ENCODE measurements at places on chromosomes 2 and 18.

DNA sequence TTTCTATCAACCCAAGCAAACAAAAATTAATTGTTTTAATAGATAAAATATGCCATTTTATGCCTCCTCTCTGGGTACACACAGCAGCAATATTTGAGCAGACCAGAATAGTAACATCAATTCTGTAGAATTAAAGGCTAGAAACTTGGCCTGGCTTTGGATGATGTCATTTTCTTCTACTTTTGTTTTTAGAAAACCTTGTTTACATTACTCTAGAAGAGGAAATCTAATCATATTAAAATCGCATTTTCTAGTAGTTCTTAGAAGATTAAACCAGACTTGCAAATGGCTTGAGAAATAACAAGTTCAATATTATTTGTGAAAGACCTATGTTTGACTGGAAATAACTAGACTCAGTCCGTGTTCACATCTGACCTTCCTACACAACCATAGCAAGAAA, 102.3 kb upstream of the RFX8 start:
- no peaks in the 10 kb centered on the region for H3K4me1 ChIP-seq
- H3K4me3 ChIP-seq: no peak overlapping the region
- no peak overlapping the region for H3K27ac ChIP-seq
- DNase-seq: no peak
- no peaks in the 10 kb centered on the region for H3K36me3 ChIP-seq
- no peaks in the 10 kb centered on the region for H3K27me3 ChIP-seq

- no peak overlapping the region for H3K27ac ChIP-seq
- no peak for DNase-seq
- no peak overlapping the region for H3K4me3 ChIP-seq
- H3K36me3 ChIP-seq: peaks cover 14% of the 10 kb centered on the region
- H3K4me1 ChIP-seq: no peaks in the 10 kb centered on the region
Observed at GRCh38 chr2:42754021-42754775, 9.7 kb downstream of the OXER1 start.

DNA sequence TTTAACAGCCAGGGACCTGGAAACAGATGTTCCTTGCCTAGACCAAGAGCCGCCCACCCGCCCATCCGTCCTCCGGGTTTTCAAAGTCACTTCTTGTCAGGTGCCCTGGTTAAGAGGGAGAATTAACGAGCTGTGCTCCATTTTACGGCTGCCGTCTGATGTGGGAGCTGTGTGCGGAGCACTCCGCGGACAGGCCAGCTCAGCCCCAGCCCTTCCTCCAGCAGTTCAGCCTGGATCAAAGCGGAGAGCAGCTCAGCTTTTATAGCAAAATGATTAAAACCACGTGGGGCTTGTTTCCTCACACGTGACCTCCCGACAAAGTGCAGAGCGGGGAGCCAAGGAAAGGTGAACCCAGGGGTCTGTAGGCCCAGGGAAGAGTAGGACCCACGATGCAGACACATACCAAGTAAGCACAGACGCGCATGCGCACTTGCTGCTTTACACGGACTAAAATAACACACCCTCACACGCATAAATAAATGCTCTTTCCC, 46.1 kb upstream of the PKDCC start:
- no peaks in the 10 kb centered on the region for H3K27me3 ChIP-seq
- no peaks in the 10 kb centered on the region for H3K4me1 ChIP-seq
- no peaks in the 10 kb centered on the region for H3K36me3 ChIP-seq
- H3K4me3 ChIP-seq: no peak overlapping the region
- DNase-seq: no peak
- H3K27ac ChIP-seq: no peak overlapping the region

GRCh38 chr2:37529830-37530415, 141.5 kb downstream of the CDC42EP3 start:
- H3K27me3 ChIP-seq: no peaks in the 10 kb centered on the region
- no peaks in the 10 kb centered on the region for H3K36me3 ChIP-seq
- no peak for DNase-seq
- H3K4me1 ChIP-seq: no peaks in the 10 kb centered on the region

DNA sequence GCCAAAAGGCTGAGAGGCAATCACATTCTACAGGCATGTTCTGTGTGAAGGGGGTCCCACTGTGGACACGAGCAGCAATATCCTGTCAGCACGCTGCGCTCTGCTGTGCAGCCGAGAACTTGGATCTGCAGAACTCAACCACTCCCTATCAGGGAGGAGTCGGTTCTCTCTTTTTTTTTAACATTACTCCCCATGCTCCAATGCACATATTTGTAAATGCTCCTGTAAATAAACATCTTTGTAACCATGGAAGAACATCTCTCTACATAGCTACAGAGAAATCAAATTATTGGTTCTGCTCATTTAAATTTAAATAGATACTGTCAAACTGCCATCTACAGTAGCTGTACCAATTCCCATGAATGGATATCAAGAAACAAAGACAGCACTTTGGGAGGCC, 3.0 kb upstream of the ANKRD23 start:
- peaks cover 48% of the 10 kb centered on the region for H3K36me3 ChIP-seq
- no peak overlapping the region for H3K27ac ChIP-seq
- no peaks in the 10 kb centered on the region for H3K27me3 ChIP-seq
- H3K4me3 ChIP-seq: no peak overlapping the region
- DNase-seq: no peak

DNA sequence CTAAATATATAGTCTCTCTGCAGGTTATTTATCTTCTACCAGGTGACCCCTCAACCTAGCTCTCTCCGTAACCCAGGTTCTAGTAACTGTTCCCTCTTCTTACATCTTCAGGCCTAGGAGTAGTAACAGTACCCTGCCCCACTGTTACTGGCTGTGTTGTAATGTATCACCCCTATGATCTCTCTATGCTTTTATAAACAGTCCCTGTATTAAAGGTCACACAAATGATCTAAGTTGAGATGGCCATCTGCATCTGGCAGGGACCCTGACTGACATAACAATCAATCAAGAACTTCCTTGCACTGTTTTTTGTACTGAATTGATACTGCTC, 219.7 kb upstream of the STK17B start:
- H3K27ac ChIP-seq: no peak overlapping the region
- H3K4me3 ChIP-seq: no peak overlapping the region

DNA sequence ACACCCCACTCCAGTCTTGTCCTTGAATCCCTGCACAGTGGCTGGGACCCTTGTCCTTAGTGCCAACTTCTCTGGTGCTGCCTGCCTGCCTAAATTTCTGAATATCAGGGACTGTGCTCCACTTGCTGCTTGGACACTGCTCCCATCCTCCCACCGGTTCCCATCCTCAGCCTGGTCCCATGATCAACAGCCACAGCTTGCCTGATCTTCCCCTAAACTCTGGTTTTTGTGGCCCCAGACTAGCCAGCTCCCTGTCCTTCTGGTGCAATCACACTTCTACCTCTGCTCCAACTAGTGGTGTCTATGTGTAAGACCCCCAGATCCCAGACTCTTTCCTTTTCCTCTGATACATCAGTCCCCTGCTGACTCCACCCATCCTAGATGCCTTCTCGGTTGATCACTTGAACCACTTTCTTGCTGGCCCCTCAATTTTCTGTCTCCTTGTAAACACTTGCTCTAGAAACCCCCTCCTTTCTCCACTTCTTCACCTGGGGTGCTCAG, 37.2 kb upstream of the POLE4 start:
- H3K27ac ChIP-seq: no peak overlapping the region
- no peaks in the 10 kb centered on the region for H3K36me3 ChIP-seq
- H3K4me1 ChIP-seq: no peaks in the 10 kb centered on the region
- H3K27me3 ChIP-seq: no peaks in the 10 kb centered on the region
- no peak for DNase-seq

GRCh38 chr18:4765401-4765800, 310.3 kb upstream of the DLGAP1 start:
- no peak for DNase-seq
- no peaks in the 10 kb centered on the region for H3K36me3 ChIP-seq
- H3K4me3 ChIP-seq: no peak overlapping the region
- H3K4me1 ChIP-seq: no peaks in the 10 kb centered on the region

GRCh38 chr18:77015169-77015568, 117.4 kb downstream of the MBP start:
- DNase-seq: no peak
- no peaks in the 10 kb centered on the region for H3K4me1 ChIP-seq
- no peak overlapping the region for H3K4me3 ChIP-seq
- peaks cover 72% of the 10 kb centered on the region for H3K36me3 ChIP-seq

DNA sequence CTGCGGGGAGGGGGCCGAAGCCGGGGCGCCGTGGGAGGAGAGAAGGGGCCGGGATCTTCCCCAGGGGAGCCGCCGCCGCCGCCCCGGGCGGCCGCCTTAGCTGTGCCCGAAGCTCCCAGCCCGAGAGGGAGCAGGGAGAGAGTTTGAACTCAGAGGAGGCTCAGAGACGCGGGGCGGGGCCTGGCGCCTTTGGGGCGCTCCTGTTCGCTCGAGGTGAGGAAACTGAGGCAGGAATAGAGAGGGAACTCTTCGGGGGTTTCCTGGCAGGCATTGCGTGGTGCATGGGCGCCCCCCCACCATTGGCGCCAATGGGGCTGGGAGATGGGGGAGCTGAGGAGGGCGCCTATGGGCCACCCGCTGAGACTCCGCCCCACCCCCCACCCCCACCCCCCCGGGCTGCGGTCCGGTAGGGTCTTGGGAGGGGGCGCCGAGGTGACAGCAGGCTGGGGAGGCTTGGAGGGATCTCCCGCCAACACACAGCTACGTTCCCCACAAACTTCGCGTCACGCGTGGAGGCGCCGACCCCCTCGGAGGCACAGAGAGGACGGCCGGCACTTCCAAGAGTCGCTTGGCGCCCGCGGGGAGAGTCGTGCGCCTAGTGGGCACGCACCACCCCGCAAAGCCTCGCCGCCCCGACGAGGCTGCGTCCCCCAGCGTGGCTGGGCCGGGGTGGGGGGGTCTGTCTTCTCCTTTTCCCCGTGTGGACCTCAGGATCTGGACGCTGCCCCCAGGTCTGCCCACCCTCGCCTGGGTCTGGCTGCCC, 680 bp downstream of the CTDSP1 start:
- H3K27me3 ChIP-seq: no peaks in the 10 kb centered on the region
- peaks cover 85% of the 10 kb centered on the region for H3K4me1 ChIP-seq
- H3K4me3 ChIP-seq: peak overlapping the region; percentile 98
- no peak for DNase-seq
- H3K27ac ChIP-seq: peak overlapping the region; percentile 73
- peaks cover 33% of the 10 kb centered on the region for H3K36me3 ChIP-seq

DNA sequence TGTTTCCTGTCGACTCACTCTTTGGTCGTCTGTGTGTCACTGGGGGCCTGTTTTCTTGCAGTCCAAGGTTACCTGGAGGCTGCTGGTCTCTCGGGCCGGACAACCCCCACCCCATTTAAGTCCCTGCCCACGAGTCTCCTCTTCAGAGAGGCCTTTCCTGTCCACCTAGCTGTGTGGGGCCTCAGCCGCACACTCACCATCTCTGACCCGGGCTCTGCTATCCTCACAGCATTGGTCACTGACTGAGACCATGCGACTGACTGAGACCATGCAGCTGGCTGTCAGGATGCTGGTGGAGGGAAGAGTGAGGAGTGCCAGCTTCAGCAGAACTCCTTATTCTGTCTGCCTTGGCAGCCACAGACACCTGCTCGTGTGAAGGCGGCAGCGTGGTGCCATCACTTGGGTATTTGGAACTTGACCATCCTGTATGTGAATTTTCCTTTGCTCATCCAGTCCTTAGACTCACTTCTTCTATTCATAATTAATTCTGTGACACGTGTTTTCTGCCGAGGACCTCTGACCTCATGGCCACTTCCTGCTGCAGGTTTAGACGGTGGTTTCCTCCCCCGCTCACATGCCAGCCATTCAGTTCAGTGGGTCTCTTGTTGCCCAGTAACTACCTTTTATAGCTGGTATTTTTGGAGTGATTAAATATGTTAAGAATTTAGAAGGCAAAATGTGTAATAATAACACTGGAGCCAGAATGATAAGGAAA, 47.5 kb upstream of the ASB1 start:
- no peaks in the 10 kb centered on the region for H3K27me3 ChIP-seq
- H3K27ac ChIP-seq: no peak overlapping the region
- DNase-seq: no peak
- no peak overlapping the region for H3K4me3 ChIP-seq

GRCh38 chr2:40169430-40169829, 282.5 kb downstream of the SLC8A1 start:
- H3K36me3 ChIP-seq: no peaks in the 10 kb centered on the region
- no peak overlapping the region for H3K4me3 ChIP-seq
- H3K4me1 ChIP-seq: no peaks in the 10 kb centered on the region
- DNase-seq: no peak
- no peak overlapping the region for H3K27ac ChIP-seq

- no peaks in the 10 kb centered on the region for H3K27me3 ChIP-seq
- H3K4me3 ChIP-seq: no peak overlapping the region
- no peaks in the 10 kb centered on the region for H3K36me3 ChIP-seq
- H3K4me1 ChIP-seq: no peaks in the 10 kb centered on the region
- DNase-seq: no peak
Observed at GRCh38 chr2:152354069-152354755, 19.2 kb downstream of the FMNL2 start.

- peaks cover 31% of the 10 kb centered on the region for H3K27me3 ChIP-seq
- peaks cover 3% of the 10 kb centered on the region for H3K4me1 ChIP-seq
- DNase-seq: no peak
- H3K36me3 ChIP-seq: no peaks in the 10 kb centered on the region
- no peak overlapping the region for H3K27ac ChIP-seq
- no peak overlapping the region for H3K4me3 ChIP-seq
Observed at GRCh38 chr2:96502891-96503636, 2.1 kb downstream of the NEURL3 start.

Data from T-cell (primary cell).